ENCODE measurements at places on chromosomes 3 and 15. TPM values are rescaled to one million over a fixed set of nuclear protein-coding genes. Genes with fewer than 3 reads are reported as not detected.

ZNF502 gene
- 0.23 TPM for total RNA-seq

DNA sequence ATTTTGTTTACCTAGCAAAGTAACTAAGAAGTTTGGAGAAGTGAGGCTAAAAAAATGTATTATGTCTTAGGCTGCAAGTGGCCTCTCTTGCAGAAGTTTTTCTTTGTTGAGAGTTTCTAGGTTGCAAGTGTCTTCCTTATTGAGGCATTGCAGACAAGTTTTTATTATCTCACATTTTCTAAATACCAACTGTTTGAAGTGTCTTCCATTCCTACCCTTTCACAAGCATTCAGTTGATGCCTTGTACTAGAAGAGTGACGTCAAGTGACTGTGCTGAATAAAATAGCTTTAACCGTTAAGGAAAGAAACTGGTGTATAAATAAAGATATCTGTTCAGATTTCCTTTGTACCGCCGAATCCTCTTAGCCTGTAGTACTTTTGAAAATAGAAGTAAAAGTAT is 123.3 kb downstream of the ALCAM start:
- DNase-seq = no peak

DNA sequence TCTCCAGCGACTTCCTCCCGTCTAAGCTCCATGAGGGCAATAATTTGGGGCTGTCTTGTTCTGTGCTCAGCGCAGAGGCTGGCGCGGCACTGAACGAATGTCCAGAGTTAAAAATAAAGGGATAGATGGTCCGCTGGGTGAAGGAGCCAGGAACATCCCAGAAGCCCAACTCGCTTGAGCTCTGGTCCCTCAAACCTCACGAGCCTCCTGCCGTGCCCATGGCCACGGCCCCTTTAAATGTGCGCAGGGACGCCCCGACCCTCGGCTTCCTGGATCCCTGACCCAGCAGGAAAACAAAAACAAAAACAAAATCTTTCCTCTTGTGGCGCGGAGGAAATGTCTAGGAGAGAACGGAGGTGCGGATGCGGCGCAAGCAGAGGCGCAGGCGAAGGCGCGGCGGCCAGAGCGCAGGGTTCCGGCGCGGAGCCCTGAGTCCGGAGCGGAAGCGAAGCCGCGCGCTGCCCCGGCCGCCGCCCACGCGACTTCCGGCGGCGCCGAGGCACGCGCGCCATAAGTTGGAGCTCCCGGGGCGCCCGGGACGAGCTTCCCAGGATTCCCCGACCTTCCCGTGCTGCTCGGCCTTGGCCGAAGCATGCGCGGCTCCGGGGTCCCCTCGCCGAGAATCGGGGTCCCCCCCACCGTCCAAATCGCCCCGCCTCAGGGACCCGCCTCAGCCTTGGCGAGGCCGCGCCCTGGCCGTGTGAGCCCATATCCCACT is 52.9 kb upstream of the WNT7A start:
- no peak for DNase-seq

C3orf80 gene
- total RNA-seq = not detected

GHRL gene
- not detected for total RNA-seq

GRCh38 chr15:28086175-28086703 is 12.9 kb downstream of the OCA2 start:
- DNase-seq = peak; percentile 79

GRCh38 chr3:45800611-45801010 is 4.3 kb upstream of the SLC6A20 start:
- no peak for DNase-seq

GRCh38 chr3:165439765-165440164 is 243.6 kb upstream of the SLITRK3 start:
- DNase-seq = no peak

GRCh38 chr3:11514191-11514821 is 129.4 kb downstream of the VGLL4 start:
- peak; percentile 67 for DNase-seq

GRCh38 chr3:47536967-47537366 is 23.5 kb upstream of the ELP6 start:
- no peak for DNase-seq

All from HT-29 (cell line).